ENCODE measurements at places on chromosomes 11 and 22.

- DNase-seq = no peak
These were observed 12.5 kb downstream of the SRPRA start for GRCh38 chr11:126256216-126256615.

DNA sequence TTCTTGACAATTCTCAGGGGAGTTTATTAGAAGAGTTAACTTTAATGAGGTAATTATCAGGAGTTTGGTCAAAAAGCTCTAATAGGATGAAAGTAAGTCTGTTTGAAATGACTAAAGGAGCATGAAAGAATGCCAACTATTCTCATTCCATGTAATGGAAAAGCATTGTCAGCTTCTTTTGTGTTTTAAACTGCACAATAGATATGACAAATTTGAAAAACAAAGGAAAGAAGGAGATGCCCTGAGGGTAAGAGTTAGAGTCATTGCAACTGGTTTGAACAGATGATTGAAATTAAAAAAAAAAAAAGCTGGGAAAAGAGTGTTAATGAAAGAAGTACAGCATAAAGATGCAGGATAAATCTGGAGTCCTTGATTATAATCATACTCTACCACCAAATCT lies 296.8 kb upstream of the FOLH1 start:
- DNase-seq = no peak

GRCh38 chr22:49305214-49305965 lies 522.3 kb downstream of the BRD1 start:
- DNase-seq = peak; percentile 62

DNA sequence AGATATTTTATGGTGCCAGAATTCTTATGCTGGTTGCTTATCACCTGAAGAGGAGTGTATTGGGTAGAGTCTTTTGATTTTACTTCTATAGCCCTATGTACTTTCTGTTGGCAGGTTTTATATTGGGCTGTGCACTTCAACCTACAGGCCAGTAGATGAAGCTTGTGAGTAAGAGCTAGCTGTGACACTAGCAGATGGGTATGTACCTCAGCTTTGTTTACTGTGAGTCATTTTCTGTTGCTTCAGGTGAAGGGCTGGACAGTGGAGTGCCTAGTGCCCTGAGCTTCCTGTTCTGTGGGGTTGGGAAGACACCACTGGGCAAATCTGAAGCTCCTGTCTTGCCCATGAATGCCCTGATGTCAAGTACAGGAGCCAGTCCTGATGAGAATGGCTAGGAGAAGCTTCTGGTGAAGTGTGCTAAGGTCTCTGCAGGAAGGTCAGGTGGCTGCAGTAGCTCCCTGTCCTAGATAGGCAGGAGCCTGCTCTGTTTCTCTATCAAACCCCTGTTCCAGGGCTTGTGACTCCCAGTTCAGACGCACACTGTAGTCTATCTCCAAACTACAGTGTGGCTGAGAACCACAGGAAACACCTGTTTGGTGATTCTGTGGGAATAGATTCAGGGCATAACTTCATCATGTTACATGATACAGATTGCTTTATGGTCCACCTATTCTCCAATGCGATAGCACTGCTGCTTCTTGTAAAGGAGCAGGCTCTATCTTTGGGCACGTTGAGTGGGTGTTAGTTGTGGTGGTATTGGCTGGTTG lies 755.7 kb downstream of the KCNA4 start:
- DNase-seq = no peak

GRCh38 chr11:59845399-59845798 lies at the start of gene CBLIF:
Gene CBLIF, minus strand, starts transcription at chr11:59845499. Its CDS starts 46 bp downstream, at chr11:59845453.
- DNase-seq = no peak

DNA sequence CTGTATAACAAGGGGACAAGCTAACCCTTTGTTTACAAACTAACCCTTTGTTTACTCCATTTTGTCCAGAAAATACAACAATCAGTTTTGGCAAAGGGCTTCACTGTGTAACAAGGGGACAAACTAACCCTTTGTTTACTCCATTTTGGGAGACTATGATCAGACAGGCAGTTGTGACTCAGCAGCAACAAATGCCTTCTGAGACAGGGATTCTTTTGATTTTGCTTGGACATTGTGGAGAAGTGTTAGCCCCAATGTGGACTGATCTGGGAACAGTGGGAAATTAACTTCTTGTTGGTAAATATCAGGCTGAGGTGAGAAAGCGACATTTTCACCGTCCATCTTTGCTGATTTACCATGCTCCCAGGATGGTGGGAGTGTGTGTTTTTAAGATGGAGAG lies 983 bp downstream of the EHF start:
- no peak for DNase-seq

DNA sequence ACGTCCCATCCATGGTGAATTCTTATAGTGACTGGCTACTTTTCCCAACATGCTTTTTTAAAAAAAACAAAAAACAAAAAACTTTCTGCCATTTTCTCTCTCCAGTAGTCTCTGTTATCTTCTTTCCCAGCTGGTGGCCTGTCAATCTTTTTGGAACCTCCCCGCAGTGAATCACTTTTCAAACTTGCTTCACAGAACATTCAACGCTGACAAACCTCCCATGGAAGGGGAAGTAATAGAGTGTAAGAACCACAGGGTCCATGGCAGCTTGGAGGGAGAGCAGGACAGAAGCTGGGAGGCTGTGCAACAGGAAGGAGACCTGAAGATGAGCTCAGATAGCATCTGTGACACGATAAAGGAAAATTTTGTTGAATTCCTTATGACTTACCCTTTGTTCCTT lies 9.8 kb upstream of the CECR2 start:
- no peak for DNase-seq

DNA sequence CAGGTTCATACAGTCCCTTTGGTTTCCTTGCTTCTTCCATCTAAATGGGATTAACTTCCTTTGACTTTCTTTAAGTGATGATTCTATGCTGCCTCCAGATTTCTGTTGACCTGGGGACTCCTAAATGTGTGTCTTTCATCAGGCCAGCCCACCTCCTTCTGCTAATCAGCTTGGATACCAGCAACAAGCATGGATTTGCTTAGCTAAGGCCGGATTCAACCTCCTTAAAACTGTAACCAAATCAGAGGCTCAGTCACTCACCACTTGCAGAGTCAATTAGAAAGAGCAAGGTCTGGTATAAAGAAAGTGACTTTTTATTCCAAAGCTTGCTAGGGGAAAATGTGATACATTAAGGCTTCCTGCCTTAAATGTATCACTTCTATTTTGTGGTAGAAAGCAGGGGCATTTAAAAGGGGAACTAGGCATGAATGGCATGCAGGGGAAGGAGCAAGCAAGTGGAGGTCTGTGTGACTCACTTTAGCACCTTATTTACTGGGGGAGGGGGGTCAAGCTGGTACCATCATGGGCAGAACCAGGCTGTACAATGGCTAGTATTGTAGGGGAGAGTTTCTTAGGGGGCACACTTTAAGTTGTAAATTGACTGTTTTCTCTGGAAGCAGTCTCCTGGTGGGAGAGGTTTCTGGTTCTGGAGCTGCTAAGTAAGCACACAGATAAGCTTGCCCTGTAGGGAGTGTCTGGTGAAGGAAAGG lies 239.0 kb upstream of the PDGFD start:
- DNase-seq = no peak

DNA sequence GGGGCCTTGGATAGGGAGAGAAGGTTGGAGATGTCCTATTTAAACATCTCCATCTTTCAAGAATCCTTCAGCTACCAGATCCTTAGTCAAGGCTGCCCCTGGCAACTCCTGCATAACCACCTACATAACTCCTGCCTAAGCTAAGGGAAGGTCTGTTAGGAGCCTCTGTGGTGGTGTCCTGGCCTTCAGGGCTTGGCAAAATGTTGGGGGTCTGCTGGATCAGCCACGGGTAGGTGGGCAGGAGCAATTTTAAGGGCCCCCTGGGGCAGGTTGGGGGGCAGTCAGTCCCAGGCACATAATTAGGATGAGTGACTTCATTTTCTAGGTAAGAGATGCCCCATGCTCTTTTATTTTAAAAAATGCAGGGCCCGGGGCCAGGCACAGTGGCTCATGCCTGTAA lies 25.9 kb downstream of the USH1C start:
- DNase-seq = no peak

DNA sequence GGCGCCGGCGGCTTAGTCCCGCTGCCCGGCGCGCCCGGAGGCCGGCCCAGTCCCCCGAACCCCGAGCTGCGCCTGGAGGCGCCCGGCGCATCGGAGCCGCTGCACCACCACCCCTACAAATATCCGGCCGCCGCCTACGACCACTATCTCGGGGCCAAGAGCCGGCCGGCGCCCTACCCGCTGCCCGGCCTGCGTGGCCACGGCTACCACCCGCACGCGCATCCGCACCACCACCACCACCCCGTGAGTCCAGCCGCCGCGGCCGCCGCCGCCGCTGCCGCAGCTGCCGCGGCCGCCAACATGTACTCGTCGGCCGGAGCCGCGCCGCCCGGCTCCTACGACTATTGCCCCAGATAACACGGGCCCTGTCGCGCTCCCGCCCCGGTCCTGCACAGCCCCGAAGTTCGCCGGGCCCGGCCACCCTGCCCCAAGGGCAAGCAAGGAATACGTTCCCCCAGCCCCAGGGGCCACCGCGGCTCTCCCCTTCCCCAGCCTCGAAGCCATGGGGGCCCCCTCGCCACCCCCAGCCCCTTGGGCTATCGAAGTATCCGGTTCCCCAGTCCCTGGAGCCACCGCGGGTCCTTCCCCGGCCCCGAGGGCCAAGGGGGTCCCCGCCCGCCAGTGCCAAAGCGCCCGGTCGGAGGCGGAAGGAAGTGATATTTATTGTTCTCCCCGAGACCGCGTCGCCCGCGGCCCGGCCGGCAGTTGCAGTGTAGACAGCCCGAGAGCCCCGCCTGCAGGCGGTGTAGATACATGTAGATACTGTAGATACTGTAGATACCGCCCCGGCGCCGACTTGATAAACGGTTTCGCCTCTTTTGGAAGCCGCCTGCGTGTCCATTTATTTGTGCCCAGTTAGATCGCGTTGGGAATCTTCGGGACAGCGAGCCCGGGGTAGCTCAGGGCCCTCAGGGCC lies 6.2 kb downstream of the TBX1 start:
- DNase-seq = peak; percentile 52

GRCh38 chr11:33329705-33330329 lies 72.6 kb downstream of the HIPK3 start:
- DNase-seq = peak; percentile 25

DNA sequence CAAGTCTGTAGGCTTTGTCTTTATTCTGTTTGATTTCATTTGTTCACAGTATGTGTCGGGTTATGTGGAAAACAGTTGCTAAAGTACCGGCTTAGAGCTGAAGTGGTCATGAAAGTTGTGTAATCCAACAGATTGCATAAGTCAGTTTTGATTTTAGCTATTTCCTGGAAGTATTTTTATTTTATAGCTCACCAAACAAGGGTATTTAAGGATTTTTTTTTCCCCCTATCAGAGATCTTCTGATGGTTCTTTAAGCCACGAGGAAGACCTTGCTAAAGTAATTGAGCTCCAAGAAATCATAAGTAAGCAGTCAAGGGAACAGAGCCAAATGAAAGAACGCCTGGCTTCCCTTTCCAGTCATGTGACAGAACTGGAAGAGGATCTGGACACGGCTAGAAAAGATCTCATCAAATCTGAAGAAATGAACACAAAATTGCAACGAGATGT lies 55.9 kb downstream of the PPFIA1 start:
- no peak for DNase-seq
